Gastrocnemius medialis (tissue), 4 donors: ENCODE measurements at places on chromosomes 1 and 21. TPM values are rescaled to one million over a fixed set of nuclear protein-coding genes. Genes with fewer than 3 reads are reported as not detected.

Gene IRF6
- 1.7 TPM for total RNA-seq

Gene PFDN2
- total RNA-seq, result 67.3 TPM

Gene SYPL2
- total RNA-seq, result 85.9 TPM

Gene PDPN
- 42.5 TPM for total RNA-seq

Gene TTF2
- 9.7 TPM for total RNA-seq

Gene AGBL4
- total RNA-seq, result not detected

Gene GJC2
- total RNA-seq, result 0.26 TPM

Gene SYTL1
- total RNA-seq, result not detected

Gene FMO3
- 2.4 TPM for total RNA-seq

Gene NBPF6
- total RNA-seq, result not detected

Gene MPL
- not detected for total RNA-seq

- no peaks in the 10 kb centered on the region for H3K27me3 ChIP-seq
- no peaks in the 10 kb centered on the region for H3K36me3 ChIP-seq
- no peak for DNase-seq
- H3K4me3 ChIP-seq, result no peak overlapping the region
- H3K4me1 ChIP-seq, result no peaks in the 10 kb centered on the region
Measured at GRCh38 chr1:226344441-226345259, 35.7 kb upstream of the LIN9 start.

DNA sequence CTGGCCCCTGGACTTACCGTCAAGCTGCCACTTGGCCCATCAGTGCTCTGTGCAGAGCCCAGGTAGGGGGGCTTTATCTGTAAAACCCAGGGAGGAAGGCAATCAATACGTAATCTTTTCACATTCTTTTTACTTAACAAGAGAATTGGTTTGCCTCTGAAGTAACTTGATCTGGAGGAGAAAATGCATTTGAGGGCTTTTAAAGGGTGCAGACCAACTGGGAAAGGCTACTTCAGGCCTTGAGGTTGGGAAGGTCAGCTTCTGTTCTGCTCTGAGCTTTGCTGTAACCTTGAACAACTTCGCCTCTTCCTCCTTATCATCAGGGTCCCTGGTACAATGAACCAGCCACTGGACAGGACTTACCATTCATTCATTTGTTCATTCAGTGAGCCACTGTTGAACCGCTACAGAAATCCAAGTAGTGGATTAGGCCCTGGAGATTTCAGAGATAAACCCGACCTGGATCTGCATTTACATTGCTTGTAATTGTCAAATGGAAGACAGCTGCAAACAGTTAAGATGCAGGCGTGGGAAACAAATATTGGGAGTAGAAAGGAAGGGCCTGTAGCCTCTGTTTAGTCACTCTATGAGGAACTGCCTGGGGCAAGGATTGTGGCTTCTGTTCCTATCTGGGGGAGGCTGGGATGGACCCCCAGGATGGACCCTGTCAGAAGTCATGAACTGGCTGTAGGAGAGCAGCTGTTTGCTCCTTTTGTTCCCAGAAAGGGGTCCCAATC, 90.9 kb downstream of the MAN1C1 start:
- no peak for DNase-seq
- no peak overlapping the region for H3K27ac ChIP-seq
- H3K36me3 ChIP-seq, result no peaks in the 10 kb centered on the region
- H3K4me1 ChIP-seq, result peaks cover 10% of the 10 kb centered on the region
- H3K4me3 ChIP-seq, result no peak overlapping the region

- H3K4me3 ChIP-seq, result no peak overlapping the region
- DNase-seq, result no peak
- H3K27ac ChIP-seq, result no peak overlapping the region
- no peaks in the 10 kb centered on the region for H3K27me3 ChIP-seq
- H3K4me1 ChIP-seq, result no peaks in the 10 kb centered on the region
- no peaks in the 10 kb centered on the region for H3K36me3 ChIP-seq
Measured at GRCh38 chr1:46757247-46757955, 38.5 kb upstream of the EFCAB14 start.

DNA sequence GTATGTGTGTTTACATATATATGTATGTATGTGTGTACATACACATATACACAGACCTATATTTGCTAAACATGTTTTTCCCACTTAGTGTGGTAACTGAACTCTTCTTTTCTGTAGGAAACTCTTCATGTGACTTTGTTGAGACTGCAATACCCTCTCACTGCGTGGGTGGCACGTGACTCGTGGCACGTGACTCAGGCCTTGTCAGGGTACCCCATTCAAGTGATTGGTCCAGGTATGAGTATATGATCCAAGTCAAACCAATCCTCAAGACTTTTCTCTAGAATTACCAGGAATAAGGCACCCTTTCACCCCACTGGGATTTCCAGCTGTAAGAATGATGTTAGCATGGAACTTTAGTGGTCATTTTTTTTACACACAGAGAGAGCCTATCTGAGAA, 149.2 kb upstream of the KCNK2 start:
- no peaks in the 10 kb centered on the region for H3K27me3 ChIP-seq
- DNase-seq, result no peak
- H3K4me3 ChIP-seq, result no peak overlapping the region
- no peaks in the 10 kb centered on the region for H3K4me1 ChIP-seq

- no peak for DNase-seq
- no peaks in the 10 kb centered on the region for H3K27me3 ChIP-seq
- H3K36me3 ChIP-seq, result no peaks in the 10 kb centered on the region
- no peak overlapping the region for H3K4me3 ChIP-seq
Measured at GRCh38 chr21:26388731-26389231, 184.3 kb downstream of the CYYR1 start.

DNA sequence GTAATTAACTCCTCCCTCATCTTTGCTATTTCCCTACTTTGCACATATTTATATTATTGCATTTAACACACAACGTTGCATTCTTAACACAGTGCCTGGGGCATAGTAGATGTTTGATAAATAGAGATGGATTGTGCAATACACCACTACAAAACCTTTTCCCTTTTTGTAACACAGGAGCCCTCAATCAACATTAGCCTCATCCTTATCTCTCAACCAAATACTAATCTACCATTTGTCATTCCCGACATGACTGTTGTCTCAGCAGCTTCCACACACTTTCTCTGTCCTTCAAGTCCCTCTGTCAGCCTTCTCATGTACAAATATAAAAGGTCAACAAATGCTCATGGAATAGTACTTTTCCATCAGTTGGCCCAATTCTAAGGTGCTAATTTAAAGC, 78.9 kb upstream of the KCNK2 start:
- no peak for DNase-seq
- no peaks in the 10 kb centered on the region for H3K36me3 ChIP-seq
- no peak overlapping the region for H3K27ac ChIP-seq
- H3K4me1 ChIP-seq, result peaks cover 15% of the 10 kb centered on the region

DNA sequence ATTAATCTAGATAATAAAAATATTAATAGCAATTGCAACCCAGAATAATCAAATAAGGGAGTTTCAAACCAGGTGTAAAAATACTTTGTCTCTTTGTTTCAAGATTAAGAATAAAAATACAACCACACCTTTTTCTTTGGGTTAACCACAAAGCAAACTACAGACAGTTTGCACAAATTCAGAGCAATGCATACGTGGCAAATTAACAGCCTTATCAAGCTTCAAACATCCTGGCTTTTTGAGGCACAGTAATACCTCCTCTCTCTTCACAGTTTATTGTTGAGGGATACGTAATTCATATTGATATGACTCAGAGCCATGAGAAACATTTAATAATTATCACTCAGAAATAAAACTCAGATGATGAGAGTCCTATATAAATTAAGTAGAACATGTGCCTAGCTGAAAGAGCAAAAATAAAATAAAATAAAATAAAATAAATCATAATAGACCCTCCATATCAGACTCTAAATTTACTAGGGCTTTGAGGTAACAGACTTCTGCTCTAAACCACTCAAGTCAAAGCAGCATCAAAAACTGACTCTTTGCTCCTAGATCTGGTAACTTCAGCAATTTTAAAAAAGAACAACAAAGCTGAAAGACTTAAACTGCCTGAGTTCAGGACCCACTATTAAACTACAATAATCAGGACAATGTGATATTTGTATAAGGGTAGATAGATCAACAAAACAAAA, 11.4 kb downstream of the EDEM3 start:
- no peak overlapping the region for H3K27ac ChIP-seq
- H3K27me3 ChIP-seq, result no peaks in the 10 kb centered on the region
- H3K4me3 ChIP-seq, result no peak overlapping the region
